ENCODE measurements at places on chromosomes 4 and X.

DNA sequence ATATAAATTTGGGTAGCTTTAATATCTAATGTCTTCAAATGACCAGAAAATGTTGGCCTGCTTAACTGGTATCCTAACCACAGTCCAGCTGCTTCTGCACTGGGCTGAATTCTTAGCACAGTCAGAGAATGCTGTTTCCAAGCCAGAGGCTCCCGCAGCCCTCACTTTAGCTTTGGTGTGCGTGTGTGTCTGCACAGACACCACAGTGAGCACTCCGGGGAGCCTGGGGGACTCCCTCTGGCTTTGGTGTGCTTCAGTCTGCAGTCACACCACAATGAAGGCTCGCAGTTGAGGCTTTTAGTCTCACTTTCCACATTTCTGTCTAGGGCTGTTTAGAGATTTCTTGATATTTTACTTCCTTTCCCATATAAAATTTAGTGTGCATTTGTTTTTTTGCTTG is 53.6 kb downstream of the APOO start:
- no peak for DNase-seq

- no peak for DNase-seq
Observed at GRCh38 chrX:66634272-66634671, 4.6 kb downstream of the EDA2R start.

DNA sequence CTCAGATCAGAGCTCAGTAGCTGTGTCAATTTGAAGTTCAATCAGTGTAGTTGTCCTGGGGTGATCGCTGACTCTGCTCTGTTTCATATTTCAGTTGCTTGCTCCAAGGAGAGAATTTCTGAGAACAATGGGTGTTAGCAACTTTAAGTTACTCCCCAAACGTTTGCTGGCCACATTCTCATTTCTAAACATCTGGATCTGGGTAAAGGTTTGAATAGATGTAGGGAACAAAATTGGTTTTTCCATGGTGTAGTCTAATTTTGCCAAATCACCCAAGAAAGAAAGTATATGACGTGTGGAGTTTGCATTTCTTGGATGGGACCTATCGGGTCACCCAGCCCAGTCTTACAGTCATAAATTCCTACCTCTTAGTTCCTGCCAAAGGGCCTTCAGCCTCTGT is 103.7 kb downstream of the AKAP4 start:
- DNase-seq: no peak

GRCh38 chrX:101973066-101973465 is 41.2 kb upstream of the ZMAT1 start:
- DNase-seq: no peak

- no peak for DNase-seq
Observed at GRCh38 chr4:41360921-41361793, 104.4 kb downstream of the UCHL1 start.

DNA sequence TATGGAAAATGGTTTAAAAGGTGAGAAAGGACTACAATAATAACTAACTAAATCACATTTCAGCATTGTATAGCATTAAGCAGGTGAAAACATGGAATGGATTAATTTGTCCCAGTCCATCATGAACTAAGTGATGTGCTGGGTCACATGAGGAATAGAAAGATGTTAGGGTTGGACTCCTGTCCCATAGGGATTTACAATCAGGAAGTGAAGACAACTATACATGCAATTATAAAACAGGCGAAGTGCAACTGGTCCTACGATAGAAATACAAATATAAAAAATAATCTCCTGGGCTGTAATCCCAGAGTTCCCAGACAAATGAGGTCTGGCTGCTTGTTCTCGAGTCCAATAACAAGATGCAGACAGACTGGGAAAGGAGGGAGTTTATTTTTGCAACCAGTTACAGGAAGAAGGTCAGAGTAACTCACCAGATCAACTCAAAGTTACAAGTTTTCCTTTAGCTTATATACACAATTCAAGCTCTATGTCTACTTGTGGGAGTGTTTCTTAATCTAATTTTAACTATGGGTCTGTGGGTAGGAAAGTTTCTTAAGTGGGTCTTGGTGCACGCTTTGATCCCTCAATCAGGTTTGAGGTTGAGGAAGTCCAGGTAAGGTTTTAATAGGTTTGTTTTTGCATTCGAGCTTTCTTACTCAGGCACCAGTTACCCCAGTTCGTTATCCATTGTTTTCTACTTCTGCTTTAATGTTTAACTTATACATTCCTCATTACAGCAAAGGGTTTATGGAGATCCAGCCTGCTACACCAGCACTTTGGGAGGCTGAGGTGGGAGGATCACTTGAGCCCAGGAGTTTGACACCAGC is 50.1 kb downstream of the IGFBP7 start:
- no peak for DNase-seq

DNA sequence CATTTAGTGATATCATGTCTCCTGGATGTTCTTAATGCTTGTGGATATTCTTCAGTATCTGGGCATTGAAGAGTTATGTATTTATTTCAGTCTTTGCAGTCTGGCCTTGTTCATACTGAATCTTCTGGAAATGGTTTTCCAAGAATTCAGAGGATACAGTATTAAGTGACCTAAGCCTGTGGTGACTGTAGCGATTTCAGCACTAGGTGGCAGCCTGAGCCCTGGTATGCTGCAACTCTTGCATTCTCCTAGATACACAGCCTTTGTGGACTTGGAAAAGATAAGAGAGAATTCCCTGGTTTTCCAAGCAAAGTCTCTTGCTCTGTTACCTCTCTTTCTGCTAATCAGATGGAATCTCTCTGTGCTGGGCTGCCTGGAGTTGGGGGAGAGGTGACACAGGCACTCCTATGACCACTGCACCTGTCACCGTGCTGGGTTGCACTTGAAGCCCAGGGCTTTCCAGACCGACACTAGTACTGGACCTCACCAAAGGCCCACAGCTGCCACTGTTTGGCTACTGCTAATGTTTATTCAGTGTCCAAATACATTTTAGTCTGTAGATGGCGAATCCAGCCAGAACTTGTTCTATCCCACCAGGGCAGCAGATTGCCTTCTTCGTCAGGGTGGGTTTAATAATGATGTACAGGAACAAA is 19.3 kb upstream of the SPIN2A start:
- DNase-seq: no peak

- DNase-seq: no peak
Observed at GRCh38 chr4:40881096-40881495, 131.3 kb downstream of the NSUN7 start.

DNA sequence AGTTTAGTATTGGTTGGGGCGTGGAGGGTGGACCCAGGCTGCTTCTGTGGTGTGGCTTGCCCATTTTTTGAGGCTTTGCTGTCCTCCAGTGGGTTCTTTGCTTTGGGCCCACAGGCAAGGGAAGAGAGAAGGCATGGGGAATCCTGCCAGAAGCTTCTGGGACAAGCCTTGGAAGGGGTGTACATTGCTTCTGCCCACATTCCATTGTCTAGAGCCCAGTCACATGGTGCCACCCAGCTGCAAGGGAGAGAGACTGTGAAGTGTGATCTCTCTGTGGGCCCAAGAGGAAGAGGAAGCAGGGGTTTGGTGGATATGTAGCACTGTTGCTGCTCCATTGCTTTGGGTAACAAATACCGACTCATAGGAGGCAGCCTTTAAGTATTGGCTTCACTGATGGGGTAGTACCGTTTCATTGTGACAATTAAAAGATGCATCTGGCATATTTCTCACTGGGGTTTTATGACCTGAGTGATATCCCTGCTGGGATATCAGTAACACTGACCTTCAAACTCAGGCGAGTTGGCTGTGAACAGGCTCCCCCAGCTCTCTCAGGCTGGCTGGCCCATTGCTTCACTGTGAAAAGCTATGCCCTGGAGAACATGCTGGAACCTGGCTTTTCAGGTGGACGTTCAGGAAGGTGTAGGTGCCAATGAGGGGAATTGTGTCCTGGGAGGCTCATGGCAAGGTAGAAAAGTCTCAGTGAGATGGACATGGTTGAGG is 85.9 kb downstream of the CLDN34 start:
- DNase-seq: no peak

DNA sequence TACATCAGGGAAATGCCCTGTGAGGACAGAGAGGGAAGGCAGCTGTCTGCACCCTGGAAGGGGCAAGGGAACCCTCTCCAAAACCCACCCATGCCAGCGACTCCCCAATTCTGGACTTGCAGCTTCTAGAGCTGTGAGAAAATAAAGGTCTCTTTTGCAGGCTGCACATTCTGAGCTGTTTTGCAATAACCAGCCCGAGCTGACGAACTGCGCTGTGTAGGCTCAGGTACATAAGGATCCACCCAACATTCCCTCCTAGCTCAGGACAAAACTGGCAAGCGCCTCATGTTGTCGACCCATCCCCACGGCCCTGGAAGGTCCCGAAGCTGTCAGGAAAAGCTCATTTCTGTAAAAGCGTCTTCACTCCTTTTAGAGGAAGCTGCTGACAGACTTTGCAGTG is 271.8 kb downstream of the CRLF2 start:
- no peak for DNase-seq

DNA sequence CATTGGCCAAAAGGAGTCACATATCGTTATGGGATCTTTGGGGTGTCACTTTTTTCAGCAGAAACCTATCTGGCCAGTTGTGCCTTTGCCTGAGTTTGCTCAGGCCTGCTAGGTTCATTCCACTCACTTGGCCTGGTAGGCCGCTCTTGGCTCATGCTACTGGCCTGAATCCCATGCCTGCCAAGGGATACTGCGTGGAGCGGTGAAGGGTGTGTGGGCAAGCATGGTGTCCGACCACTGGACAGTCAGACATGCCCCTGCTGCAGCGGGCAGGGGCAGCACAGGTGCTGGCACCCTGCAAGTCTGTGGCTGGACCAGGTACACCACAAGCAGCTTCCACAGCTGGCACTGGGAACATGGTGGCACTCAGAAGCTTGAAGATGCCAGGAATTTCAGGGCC is 11.3 kb upstream of the PPM1K start:
- DNase-seq: no peak

DNA sequence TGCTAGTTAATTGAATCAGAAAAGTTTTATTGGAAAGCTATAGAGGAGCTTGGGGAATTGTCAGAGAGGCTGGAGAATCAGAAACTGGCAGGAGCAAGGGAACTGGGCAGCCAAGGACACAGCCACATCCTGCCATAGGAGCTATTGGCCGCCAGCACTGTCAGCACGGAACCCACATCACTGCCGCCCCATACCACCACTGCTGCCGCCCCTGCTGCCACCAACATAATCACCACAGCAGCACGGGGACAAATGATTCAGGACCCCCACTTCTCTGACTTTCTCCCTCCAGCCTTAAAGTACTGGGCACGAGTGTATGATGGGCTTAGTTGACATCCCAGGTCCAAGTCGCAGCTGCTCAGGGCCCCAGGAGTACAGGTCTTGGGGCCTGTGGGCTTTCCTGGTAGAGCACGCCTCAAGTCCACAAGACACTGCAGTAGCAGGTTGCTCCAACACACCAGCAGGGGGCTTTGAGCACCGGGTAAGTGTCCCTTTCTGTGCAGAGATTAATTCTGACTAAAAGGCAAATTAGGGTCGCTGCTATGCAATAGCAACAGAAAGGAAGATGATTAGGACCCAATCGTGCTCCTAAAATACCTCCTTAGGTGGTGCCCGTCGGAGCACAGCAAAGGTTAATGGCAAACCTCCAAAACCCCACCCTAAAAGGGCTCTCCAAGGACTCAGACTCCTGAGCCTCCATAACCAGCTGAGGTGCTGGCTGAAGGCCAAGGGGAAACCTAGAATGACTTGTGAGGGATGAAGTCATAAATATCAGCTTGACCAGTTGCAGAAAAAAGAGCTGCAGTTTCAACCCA is 6.9 kb downstream of the PJA1 start:
- no peak for DNase-seq

GRCh38 chrX:49166914-49167739 is 4.6 kb downstream of the MAGIX start:
- DNase-seq: no peak

GRCh38 chr4:186657764-186658163 is 65.9 kb downstream of the FAT1 start:
- no peak for DNase-seq

DNA sequence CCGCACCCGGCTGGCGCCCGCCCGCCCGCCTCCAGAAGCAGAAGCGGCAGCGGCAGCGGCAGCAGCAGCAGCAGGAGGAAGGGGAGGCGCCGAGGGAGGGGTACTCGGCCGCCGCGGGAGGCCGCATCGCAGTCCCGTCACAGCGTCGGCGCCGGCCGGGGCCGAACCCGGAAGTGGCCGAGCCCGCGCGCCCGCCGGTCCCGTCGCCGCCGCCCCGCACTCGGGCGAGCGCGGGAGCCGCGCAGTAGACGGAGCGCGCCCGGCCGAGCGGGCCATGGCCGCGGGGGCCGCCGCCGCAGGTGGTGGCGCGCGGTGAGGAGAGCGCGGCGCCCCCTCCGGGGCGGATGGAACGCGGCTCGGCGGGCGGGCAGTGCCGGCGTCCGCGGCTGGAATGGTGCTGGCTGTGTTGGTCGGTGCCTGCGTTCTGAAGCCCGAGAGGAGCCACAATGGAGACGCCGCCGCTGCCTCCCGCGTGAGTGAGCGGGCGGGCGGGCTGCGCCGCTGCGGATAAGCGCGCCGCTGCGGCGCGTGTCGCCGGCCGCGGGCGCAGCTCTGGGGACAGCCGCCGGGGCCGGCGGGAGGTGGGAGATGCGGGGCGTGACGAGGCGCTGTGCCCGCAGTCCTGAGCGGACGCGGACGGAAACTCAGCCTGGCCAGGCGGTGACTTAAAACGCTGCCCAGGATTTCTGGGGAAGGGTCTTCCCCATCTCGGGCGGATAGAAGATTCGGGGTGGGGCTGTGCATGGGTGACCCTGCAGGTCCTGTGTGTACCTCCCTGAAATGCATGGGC is at the start of gene KLHL2:
Gene KLHL2, plus strand, starts transcription at position 131 of the 790 bp plus-strand sequence. Its CDS starts 316 bp downstream, at position 447.
- no peak for DNase-seq

- DNase-seq: no peak
Observed at GRCh38 chr4:143858456-143858855, 46.9 kb downstream of the GYPE start.

GRCh38 chr4:16418814-16419213 is 192.5 kb upstream of the TAPT1 start:
- DNase-seq: no peak

- no peak for DNase-seq
Observed at GRCh38 chr4:186134257-186134656, 29.8 kb downstream of the FAM149A start.

DNA sequence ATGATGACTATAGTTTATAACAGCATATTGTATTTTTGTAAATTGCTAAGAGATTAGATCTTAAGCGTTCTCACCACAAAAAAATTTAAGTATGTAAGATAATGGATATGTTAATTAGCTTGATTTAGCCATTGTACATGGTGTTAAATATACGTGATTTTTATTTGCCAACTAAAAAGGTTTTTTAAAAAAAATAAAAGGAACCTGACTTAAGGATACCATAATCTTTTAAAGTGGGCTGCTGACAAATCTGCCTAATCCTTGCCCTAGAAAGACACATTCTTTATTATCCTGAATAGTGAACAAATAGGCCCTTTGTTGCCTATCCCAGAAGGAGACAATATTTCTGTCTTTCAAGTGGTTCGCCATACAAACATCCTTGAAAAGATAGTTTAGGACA is 94.6 kb upstream of the FAM47C start:
- DNase-seq: no peak

DNA sequence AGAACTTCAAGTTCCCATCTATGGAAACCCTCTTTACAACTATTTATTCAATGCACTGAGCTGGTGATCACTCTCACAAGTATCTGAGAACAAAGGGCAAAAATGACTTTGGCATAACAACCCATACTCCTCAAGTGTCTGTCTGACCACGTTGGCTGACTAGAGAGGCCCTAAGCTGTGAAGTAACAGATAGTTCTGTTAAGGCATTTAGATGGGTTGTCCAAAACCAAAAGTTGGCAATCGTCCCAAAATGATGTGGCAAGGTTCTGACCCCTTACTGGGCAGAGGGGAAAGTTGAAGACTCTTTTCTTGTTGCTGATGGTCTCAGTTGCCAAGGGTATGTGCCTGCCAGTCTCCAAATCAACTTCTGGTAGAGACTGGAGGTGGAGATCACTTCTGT is 524.8 kb downstream of the PPARGC1A start:
- DNase-seq: no peak

Measured in AG04449 (cell line).